Hematopoietic multipotent progenitor cell treated with erythropoietin and hydrocortisone succinate and interleukin-3 and kit ligand, for 17 days (in vitro differentiated cells): ENCODE measurements at places on chromosomes 16 and 17.

DNA sequence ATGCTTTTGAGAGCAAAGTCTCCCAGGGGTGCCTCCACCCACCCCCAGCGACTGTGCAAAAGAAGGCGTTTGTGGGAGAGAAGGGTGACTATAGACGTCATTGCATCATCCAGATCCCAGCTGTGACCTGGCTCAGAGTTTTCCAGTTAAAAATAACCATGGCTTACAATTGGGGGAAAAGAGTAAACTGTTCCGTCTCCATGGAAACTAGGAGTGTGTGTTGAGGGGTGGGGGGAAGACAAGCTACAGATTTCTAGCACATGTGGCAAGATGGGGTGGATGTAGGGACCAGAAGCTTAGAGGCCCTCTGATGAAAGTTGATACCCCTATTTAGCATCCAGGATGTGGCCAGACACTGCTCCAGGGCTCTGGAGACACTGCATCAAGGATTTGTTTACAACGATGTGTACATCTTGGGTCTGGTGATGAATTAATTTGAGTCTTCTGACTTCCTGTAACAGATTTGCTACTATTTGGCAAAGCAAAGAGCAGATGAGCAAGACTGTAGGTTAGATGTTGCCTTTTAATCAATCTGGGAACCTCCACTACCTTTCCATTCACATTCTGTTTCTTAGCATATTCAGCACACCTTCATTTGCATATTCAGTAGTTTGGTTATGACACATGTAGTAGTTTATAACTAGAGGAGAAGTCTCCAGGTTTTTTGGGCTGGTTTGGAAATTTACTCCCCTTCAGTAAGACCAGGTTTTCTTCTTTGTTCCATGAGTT is 6.2 kb upstream of the DUSP14 start:
- DNase-seq: no peak

GRCh38 chr17:81568416-81568815 is 16.3 kb upstream of the FAAP100 start:
- DNase-seq: no peak

- no peak for DNase-seq
Measured at GRCh38 chr16:70579648-70580630, 56.3 kb downstream of the SF3B3 start.

GRCh38 chr17:43399839-43400328 is 1.1 kb downstream of the ARL4D start:
- no peak for DNase-seq

GRCh38 chr16:70410734-70411133 is 28.2 kb downstream of the ST3GAL2 start:
- DNase-seq: no peak
